ENCODE measurements at places on chromosomes 6 and 20.

DNA sequence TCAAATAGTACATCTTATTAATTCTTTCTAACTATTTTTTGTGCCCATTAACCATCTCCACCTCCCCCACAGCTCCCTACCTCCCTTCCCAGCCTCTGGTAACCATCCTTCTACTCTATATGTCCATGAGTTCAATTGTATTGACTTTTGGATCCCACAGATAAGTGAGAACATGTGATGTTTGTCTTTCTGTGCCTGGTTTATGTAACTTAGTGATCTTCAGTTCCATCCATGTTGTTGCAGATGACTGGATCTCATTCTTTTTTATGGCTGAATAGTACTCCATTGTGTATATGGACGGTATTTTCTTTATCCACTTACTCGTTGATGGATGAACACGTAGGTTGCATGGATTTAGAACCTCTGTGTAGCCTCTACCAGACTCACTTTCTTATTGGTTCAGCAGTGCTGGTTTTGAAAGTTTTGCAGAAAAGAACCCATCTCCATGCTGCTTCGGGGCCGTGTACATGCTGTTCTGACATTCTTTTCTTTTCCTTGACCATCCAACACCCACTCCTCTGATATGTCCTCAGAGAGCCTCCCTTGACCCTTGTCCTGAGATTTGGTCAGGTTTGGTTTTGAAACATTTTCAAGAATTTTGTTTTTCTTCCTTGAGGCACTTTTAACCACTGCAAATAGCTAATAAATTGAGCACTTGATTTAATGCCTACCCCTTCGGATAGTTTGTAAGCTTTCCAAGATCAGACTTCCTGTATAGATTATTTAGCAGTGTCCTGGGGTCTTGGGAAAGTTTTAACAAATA is 231.2 kb upstream of the ZFP64 start:
- DNase-seq = no peak

DNA sequence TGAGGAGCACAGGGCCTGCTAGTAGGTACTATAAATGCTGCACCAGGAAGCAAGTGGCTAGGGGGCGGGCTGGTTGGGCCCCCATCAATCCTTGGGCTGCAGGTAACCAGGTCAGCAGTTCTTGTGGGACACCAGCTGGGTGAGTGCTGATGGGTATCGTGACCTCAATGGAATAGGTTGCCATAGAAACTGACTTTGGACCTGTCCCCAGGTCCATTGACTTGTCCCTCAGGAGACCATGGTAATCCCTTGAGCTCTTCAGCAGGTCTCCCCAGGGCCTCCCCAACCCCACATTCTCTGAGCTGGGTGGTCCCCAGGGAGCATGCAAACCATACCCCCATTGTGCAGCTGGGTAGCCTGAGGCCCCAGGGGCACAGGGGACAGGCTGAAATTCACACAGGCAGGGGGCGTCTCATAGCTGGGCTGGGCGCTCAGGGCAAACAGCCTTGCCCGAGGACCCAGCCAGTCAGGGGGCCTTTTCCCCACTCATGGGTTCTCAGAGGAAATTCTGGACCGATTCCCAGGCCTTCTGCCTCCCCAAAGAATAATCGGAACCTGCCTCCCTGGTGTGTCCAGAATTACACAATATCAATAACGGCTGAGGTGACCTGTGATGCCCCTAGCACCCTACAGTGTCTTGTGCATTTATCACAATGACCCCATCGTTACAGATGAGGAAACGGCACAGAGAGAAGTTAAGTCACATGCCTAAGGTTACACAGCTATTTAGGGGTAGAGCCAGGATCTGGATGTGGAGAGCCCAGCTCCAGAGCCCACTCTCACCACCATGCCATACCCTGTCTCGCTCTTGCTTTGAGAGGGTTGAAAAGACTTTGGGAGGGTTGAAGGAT is 35.9 kb downstream of the SRC start:
- no peak for DNase-seq

DNA sequence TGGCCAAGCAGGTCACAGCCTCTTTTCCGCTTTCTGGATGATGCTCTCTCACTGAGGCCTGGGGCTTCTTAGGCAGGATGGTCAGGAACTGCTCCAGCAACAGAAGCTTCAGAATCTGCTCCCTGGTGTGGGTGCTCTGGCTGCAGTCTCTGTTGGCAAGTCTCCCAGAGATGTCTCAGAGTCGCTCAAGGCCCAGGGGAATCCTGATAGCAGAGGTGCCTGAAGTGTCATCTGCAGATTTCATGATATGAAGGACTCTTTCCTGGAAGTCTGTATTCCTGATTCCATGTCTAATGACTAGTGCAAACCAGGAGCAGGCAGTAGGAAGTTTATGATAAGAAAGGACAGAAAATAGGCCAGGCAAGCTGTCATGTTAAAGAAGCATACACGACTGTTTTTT is 20.3 kb downstream of the ZSCAN31 start:
- DNase-seq = no peak

DNA sequence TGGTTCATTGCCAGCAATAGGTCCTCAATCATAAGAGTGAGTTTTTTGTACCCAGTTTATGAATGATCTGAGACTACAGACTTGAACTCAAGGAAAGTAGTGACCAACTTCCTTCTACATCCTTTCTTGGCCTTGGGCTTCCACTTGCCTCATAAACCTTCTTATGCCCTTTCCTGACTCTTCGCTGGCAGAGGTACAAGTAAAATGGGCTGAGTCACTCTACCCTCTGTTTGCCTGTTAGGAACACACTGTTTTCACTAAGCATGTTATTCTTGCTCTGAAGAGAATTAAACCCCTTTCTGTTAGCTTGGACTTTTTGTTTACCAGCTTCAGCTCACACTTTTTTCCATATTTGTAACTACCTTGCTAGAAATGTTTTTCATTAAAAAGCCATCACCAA is 74.4 kb downstream of the PKHD1 start:
- DNase-seq = no peak

- no peak for DNase-seq
Measured at GRCh38 chr20:36311854-36312723, 6.0 kb downstream of the DLGAP4 start.

GRCh38 chr6:20572288-20572687 is 38.0 kb downstream of the CDKAL1 start:
- DNase-seq = no peak

DNA sequence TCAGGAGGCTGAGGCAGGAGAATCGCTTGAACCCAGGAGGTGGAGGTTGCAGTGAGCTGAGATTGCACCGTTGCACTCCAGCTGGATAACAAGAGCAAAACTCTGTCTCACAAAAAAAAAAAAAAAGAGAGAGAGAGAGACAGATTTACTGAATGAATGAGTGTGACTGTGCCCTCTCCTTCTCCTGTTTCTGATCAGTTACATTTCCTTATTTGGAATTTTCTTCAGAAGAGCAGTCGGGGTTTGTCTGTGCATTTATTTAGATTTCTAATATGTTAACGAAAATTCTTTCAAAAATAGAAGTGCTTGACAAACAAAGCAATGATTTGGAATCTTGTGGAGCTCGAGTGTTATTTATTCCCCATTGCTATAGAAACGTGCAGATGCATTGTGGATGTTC is 6.4 kb upstream of the LRRN4 start:
- DNase-seq = no peak

DNA sequence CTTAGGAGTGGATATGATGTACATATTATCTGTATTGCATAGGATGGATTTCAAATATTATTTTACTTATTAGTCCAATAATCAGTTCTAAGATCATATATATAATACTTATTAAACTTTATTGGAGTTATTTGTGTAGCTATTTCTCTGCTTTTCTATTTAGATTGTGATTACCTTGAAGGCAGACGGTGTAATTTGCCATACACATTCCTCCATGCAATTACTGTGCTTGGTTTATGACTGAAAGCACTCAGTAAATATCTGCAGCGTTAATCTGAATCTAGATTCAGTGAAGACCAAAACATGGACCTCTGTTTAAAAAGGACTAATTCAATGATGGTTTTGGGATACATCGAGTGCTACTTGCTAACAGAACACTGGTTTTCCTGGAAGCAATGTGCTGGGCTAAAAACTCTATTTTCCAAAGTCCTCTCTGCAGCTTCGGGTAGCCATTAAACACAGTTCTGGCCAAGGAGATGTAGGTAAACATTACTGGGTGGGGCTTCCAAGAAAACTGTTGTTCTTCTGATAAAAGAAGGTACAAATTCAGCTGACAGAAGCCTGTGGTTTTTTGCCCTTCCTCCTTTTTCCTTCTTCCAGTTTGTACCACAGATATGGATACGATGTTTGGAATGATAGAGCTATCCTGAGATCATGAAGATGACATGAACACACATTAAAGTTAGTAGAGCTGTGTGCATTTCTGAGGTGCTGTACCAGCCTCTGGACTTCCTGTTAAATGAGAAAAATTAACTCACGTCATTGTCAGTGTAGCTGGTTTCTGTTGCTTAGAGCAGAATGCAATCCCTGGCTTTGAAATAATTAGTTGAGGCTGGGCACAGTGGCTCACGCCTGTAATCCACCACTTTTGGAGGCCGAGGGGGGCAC is 136.5 kb upstream of the NUP153 start:
- DNase-seq = no peak

DNA sequence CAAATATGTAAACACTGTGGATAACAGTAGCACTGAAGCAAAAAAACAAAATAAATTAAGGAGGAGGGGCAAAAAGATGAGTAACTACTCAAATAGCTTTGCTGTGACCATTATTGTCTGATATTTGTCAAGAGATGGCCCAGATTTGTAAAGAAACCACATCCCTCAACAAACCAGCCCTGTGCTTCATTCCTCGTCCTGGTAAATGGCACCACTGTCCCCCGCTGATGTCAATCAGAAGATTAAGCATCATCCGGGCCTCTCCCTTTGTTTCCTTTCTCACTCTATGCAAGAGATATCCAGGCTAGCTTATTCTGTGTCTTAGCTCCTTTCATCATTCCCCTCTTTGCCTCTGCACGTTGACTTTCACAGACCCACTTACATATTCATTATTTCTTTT is 259.0 kb downstream of the SYNE1 start:
- DNase-seq = no peak

DNA sequence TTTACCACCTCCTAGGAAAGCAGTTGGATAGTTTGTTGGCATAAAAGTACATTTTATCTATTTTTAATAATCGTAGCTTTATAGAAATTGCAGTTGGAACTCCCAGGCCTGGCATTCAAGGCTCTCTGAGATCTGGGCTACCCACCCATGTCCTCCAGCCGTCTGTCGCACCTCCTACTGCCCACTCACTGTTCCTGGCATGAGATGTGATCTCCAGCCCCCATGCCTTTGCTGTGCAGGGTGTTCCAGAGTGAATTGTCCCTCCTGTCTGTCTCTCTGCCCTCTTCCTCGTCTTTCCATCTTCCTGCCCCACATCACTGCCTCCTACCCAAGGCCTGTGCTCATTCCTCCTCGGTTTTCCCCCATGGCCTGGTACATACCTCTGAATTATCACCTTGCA is 50.7 kb downstream of the PTPN1 start:
- no peak for DNase-seq

GRCh38 chr6:40348591-40348990 is 238.6 kb downstream of the LRFN2 start:
- no peak for DNase-seq

DNA sequence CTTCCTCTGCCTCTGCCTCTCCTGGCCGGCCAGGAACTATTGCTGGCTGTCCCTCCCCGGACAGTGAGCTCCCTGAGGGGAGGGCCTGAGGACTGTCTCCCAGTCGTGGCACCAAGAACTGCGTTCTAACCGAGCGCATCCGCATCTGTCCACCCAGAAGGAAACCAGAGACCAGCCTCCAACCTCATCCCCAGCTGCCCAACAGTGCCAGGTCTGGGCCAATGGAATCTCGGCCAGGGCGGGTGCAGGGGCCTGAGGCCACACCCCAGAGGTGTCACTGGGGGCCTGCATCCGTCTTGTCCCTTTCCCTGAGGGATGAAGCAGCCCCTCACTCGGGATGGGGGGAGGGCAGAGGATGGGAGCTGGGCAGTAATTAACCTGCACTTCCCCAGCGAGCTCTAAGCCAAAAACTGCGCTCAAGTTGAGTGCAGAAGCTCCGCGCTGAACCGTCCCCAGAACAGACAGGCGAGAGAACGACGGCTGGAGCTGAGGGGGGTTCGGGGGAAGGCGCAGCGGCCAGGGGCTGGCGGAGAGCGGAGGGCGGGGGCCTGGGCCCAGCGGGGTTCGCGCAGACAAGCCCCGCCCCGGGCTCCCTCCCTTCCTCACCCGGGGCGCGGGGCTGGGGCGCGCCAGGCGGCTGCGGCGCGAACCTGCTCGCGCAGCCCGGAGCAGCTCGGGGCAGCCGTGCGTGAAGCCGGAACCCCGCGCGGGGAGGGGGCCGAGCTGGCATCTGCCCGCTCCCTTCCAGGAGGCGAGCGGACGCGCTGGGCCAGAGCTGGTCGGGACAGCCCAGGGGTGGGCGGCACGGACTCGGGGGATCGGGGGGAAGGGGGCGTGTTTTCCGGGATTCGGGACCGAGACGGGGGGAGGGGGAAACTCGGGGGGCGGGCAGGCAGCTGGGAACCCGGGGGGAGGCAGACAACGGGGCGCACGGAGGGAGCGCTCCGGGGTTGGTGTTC is 1.4 kb downstream of the TFEB start:
- no peak for DNase-seq

- no peak for DNase-seq
Measured at GRCh38 chr20:9136114-9136513, 67.2 kb downstream of the PLCB4 start.

DNA sequence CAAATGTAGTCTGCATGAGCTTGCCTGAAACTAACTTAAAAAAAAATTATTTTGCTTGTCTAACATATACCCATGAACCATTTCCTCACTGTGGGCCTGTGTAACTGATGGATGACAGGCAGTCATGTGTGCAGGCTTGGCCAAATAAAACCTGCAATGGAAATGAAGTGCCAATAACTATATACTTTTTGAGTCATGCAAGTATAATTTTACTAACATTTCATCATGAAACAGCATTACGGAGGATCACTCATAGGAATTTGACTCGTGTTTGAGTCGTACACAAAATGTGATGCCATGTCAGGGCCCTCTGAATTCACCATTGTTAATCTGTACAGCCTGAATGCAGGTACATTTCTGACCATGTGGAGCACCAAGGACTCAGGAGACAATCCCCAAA is 46.6 kb downstream of the HDDC2 start:
- no peak for DNase-seq

DNA sequence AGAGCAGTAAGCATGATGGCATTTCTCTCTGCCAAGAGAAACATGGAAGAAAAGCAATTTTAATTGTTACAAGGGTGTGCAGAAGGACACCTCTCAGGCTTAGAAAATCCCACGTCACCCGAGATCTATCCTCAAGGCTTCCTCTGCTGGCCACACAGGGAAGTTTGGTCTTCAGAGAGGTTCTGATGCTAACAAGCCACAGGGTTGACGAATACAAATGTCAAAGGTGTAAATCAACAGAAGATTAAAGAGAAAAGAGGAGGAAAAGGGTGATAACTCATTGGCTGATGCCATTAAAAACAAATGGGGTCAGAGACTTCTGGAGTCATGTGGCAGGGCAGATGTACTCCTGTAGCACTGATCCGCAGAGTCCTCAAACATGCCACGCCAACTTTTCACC is 33.6 kb upstream of the SPDEF start:
- DNase-seq = no peak

- no peak for DNase-seq
Measured at GRCh38 chr6:80647156-80647555, 540.7 kb downstream of the BCKDHB start.

DNA sequence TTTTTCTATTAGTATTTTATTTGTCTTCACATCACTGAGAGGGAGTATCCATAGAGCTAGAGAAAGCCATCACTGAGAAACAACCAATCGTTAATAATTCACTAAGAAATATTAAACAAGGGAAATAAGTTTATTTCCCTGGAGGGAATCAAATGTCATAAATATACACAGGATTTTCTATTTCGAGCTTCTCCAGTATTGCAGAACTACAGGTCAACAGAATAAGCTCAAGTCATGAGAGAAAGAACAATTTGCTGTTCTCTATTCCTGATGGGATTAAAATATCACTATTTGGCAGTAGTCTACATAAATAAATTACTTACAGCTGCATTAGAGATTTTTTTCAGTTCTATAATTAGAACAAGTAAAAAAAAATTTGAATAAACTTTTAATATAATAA is 2.2 kb upstream of the FAM162B start:
- no peak for DNase-seq
